ENCODE measurements at places on chromosomes 11 and 22. TPM values are rescaled to one million over a fixed set of nuclear protein-coding genes. Genes with fewer than 3 reads are reported as not detected.

OR52H1 gene
- not detected for total RNA-seq

SHISAL1 gene
- 6.7 TPM for total RNA-seq

TAGLN gene
- total RNA-seq = 61.4 TPM

CDKN1C gene
- 0.74 TPM for total RNA-seq

FZD4 gene
- 1.1 TPM for total RNA-seq

INPP5J gene
- total RNA-seq = 0.78 TPM

CCDC73 gene
- total RNA-seq = not detected

BDNF gene
- 10.6 TPM for total RNA-seq
